ENCODE measurements at places on chromosomes 1 and 21. TPM values are rescaled to one million over a fixed set of nuclear protein-coding genes. Genes with fewer than 3 reads are reported as not detected.

Gene CATSPERE
- total RNA-seq = 0.12 TPM

Gene INSRR
- not detected for total RNA-seq

Gene CD1E
- not detected for total RNA-seq

Gene ANGPTL7
- total RNA-seq = 0.43 TPM

Gene FAM229A
- 7.4 TPM for total RNA-seq

Gene FMO4
- 7.4 TPM for total RNA-seq

Gene FMO2
- total RNA-seq = 3.0 TPM

Gene AGRN
- total RNA-seq = 67.4 TPM

Gene GJA4
- 0.12 TPM for total RNA-seq

Gene PRAMEF15
- not detected for total RNA-seq

Measured in pericardium fibroblast (primary cell).